ENCODE measurements at places on chromosomes 2 and 18.

GRCh38 chr2:27442920-27443282, 720 bp downstream of the KRTCAP3 start:
- no peak for DNase-seq

DNA sequence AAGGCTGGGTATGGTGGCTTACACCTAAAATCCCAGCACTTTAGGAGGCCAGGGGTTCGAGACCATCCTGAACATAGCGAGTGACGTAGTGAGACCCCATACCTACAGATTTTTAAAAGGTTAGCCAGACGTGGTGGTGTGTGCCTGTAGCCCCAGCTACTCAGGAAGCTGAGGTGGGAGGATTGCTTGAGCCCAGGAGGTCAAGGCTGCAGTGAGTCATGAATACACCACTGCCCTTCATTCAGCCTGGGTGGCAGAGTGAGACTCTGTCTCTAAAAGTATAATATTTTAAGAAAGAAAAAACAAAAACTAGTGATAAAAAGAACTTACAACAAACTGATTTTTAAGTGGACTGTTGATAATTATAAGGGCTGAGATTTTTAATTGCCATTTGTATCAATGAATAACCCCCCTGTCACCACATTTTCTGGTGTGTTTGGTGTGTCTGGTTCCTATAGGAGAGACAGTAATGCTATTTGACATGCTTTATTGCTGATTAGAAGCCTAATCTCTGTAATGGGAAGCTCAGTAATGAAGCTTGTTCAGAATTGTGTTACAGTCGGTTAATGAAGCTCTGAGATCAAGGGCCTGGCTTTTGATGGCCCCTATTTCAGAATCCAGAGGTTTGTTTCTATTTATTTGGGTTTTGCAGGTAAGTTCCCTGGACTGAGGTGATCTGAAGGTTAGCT, 147.0 kb downstream of the NEDD4L start:
- no peak for DNase-seq

GRCh38 chr18:3983351-3983969, 471.6 kb downstream of the DLGAP1 start:
- no peak for DNase-seq

- no peak for DNase-seq
Observed at GRCh38 chr2:26845021-26845420, 2.9 kb upstream of the DPYSL5 start.

DNA sequence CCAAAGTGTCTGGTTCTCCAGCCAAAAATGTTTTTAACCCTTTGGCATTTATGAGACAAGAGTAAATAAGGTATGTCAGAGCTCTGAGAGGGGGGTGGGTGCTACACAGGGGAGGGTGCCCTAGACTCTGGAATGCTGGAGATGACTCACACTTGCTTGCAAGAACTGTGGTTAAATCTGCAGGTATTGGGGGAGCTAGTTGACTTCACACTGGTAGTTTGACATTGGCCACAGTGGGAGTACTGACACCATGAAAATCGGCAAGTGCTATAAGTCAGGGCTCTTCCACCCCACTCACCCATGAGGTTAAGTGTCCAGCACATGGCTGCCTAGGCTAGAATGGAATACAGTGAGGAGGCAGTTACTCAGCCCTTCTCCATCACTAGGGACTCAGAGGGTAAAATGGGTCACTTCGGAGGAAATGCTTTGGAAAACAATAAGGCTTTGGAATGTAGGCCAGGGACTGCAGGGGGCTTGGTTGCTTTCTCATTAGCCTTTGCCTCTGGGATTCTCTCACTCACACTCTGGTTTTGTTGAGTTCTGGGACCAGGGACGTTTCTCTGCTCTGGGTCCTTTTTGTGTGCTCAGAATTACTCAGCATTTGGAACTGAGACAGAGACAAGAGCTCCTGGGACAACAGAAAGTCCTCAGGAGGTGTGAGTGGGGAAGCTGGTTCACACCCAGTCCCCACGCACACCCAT, 91.6 kb downstream of the ACKR3 start:
- no peak for DNase-seq

DNA sequence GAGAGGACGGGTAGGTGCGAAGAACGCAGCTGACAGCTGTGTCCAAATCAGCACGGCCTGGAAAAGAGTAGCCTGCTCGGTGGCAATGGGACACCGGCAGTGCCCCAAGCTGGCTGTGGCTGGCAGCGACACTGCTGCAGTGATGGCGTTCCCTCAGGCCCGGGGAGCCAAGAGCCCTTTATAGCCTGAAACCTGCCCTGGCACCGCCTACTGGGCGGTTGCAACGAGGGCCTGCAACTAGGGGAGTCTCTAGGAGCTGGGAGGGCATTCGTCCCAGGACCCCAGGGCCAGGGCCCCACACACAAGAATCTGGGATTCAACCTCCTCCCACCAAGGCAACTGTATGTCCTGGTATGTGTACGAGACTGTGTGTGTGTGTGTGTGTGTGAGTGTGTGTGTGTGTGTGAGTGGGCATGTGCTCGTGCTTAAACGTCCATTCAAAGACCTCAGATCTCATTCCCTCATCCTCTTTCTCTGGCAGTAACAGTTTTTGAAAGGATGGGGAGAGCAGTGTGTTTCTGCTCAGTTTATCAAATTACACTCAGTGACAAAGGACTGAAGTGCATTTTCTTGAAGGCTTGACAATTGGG, 6.8 kb upstream of the CYP26B1 start:
- DNase-seq, result no peak

All from Kasumi-1 (cell line).